Psoas muscle (tissue), 8 donors: ENCODE measurements at places on chromosomes 5 and 9. TPM values are rescaled to one million over a fixed set of nuclear protein-coding genes. Genes with fewer than 3 reads are reported as not detected.

NME5 gene
- 0.86 TPM for total RNA-seq

MYMK gene
- not detected for total RNA-seq

GHR gene
- total RNA-seq, result 32.1 TPM

PCDHA1 gene
- 0.10 TPM for total RNA-seq

PHYHD1 gene
- total RNA-seq, result 11.0 TPM

SLC34A1 gene
- not detected for total RNA-seq

DNA sequence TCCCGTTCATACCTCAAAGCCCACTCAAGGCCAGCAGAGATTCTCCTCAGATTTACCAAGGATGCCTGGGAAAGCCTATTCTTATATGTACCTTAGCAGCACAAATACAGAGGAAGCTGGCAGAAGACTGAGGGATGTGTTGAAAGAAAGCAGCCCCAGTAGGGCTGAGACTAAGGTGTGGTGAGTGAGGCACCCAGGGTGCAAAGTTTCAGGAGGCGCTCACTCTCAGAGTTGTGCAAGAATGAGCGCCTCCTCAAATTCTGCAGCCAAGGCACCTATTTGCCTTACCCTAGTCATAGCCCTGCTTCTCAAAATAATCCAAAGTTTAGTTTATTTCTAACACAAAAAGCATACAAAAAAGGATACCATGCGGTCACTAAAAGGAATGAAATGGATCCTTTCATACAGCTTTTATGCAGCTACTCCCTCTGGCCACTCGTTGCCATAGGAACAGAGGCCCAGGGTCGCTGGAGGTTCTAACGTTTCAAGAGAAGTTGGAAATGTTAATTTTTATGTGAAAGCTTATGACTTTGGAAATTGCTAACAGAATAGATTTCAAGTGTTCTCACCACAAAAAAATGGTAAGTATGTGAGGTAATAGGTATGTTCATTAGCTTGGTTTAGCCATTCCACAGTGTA lies 79.7 kb upstream of the SMIM23 start:
- H3K27me3 ChIP-seq, result no peaks in the 10 kb centered on the region
- H3K27ac ChIP-seq, result no peak overlapping the region
- H3K4me3 ChIP-seq, result no peak overlapping the region
- no peaks in the 10 kb centered on the region for H3K4me1 ChIP-seq

DNA sequence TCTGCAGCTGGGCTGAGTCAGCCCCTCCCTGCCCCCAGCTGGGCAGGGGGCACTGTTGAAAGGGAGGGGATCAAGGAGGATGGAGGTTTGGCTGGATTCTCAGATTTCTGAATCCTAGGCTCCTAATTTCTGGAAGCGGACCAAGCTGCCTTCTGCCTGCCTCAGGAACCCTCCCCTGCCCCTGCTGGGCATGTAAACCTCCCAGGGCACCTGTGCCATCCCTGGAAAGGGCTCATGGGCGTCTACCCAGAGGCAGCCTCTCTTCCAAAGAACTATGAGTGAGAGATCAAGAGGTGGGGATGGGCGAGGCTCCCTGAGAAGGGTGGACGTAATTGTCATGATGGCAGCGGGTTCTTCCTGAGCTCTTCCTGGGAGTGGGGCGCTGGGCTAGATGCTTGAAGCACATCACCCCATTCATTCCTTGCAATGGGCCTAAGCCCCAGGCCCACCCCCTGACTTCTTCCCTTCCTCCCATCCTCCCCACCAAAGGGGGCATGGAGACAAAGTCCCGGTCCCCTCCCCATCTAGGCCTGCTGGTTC lies 21.6 kb downstream of the CSF1R start:
- H3K27me3 ChIP-seq, result no peaks in the 10 kb centered on the region
- H3K4me1 ChIP-seq, result no peaks in the 10 kb centered on the region
- no peaks in the 10 kb centered on the region for H3K36me3 ChIP-seq
- no peak for DNase-seq
- no peak overlapping the region for H3K4me3 ChIP-seq

DNA sequence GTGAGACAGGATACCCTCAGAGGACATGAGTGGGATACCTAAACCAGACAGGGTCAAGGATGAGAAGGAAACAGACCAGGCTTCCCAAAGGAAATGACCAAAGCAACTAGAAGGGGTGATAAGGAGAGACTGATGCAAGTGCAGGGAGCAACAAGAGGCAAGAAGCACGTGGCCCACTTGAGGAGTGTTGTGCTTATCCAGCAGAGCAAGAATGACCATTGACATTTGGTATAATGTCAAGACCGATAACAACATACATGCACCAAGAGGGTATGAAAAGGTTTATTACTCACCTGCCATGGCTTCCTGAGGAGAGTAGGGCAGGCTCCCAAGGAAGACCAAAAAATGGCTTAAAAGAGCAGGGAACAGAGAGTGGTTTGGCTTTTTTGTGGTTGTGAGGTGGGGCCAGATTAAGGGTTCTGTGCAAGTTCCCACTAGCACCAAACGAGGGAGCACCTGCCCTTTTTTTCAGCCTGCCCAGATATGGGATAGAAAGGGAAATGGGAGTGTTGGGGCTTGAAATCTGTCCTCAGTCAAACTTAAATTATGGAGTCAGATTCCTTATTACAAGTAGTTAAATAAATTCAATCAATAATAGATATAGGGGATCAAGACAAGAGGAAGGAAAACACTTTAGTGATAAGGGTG lies 513.6 kb downstream of the RASEF start:
- H3K27ac ChIP-seq, result no peak overlapping the region
- H3K4me1 ChIP-seq, result no peaks in the 10 kb centered on the region
- DNase-seq, result no peak
- no peak overlapping the region for H3K4me3 ChIP-seq

DNA sequence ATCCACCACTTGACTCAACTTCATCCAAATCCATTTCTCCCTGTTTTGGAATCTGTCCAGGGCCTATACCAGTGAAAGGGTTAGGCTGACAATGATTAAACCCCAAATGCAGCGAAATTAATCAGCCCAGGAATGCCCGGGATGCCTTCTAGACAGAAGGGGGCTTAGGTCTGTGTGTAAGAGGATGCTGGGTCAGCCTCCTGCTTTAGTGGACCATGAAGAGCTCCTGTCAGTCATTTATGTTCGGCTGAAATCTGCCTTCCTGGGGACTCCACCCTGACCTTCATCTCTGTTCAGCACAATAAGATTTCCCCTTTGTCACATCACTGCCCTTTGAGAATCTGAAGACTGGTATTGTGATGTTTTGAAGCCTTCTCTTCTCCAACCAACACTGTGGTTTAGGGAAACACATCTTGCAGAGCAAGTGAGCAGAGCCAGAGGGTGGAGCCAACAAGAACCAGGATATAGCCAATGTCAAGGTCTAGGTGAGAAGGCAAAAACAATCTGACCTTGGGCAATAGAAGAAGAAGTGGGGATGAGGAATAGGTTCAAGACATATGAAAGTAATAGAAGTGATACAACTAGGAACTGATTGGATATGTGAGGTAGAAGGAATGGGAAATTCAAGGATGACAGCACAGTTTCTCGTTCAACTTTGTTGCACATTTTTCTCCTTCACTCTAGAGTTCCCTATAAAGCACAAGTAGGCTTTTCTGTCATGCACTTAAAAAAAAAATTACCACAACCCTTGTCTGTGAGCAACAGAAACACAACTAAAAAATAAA lies 234.4 kb downstream of the ARHGAP26 start:
- DNase-seq, result no peak
- peaks cover 28% of the 10 kb centered on the region for H3K4me1 ChIP-seq
- H3K36me3 ChIP-seq, result no peaks in the 10 kb centered on the region
- no peaks in the 10 kb centered on the region for H3K27me3 ChIP-seq
- H3K4me3 ChIP-seq, result no peak overlapping the region

DNA sequence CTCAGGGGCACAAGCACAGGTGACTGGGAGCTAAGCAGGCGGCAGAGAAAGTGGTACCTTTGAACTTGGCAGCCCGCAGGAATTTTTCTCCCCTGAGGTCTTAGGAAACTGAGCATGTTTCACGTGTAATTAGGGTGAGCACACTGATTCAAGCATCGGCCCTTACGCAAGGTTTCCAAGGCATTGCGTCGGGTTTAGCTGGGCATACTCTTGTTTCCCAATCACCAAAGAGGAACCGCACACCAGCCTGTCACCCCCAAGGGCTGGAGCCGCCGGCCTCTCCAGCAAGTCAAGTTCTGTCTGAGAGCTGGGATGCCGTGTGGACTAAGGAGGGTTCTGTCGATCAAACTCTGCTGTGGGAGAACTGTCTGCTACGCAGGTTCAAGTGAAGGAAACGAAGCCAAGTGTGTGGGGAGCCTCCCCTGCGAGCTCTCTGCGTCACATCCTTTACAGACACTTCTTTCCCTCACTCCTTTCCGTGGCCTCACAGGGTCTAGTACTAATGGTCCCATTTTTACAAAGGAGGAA lies 53.0 kb downstream of the ERGIC1 start:
- H3K4me1 ChIP-seq, result peaks cover 25% of the 10 kb centered on the region
- no peaks in the 10 kb centered on the region for H3K27me3 ChIP-seq

DNA sequence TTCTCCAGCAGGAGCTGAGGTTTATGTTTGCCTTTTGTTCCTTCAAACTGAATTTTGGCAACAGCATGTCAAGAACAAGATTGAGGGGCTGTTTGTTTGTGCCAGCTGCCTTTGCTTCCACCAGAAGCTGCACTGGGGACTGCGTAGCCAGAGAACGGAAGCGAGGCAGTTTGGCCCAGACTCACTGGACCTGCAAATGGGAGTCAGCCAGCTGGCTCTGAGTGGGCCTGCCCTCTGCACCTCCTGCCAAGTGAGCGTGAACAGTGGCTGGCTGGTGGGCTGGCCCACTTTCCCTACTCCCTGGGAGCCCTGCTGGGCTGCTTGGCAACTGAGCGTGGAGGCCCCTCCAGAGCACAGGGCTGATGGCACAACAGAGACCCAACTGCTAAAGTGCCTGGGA lies 111.6 kb downstream of the GALNT10 start:
- H3K36me3 ChIP-seq, result peaks cover 15% of the 10 kb centered on the region
- peaks cover 10% of the 10 kb centered on the region for H3K4me1 ChIP-seq
- peak; percentile 78 for DNase-seq
- no peak overlapping the region for H3K4me3 ChIP-seq

DNA sequence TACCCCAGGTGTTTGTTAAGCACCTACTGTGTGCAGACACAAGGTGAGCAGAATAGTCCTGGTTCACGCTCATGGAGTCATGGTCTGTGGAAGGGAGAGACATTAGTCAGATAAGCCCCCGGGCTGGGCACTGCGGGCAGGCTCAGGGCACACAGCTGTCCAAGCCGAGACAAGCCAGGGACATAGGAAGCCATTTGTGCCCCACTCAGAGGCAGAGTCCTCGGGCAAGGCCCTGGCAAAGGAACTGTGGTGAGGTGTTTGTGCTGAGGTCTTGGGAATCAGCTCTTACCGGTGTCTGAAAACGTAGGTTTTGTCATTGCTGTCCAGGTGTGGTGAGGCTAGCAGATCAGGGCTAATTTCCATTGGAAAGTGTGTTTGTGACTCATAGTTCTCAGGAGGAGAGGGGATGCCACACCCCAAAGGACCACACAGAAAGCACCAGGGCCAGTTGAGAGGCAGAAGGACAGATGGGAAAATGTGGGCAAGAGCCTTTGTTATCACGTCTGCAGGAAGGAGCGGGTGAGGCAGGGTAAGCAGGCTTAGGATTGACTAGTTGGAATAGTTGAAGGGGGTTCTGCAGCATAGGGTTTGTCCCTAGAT lies 46.1 kb upstream of the NEURL1B start:
- H3K4me1 ChIP-seq, result no peaks in the 10 kb centered on the region
- no peaks in the 10 kb centered on the region for H3K27me3 ChIP-seq
- no peak overlapping the region for H3K27ac ChIP-seq
- no peak for DNase-seq
- no peaks in the 10 kb centered on the region for H3K36me3 ChIP-seq
- no peak overlapping the region for H3K4me3 ChIP-seq

- H3K4me3 ChIP-seq, result no peak overlapping the region
- no peak for DNase-seq
- H3K27me3 ChIP-seq, result no peaks in the 10 kb centered on the region
- H3K27ac ChIP-seq, result no peak overlapping the region
- H3K4me1 ChIP-seq, result no peaks in the 10 kb centered on the region
Observed at GRCh38 chr5:17163221-17163620, 54.2 kb upstream of the BASP1 start.

DNA sequence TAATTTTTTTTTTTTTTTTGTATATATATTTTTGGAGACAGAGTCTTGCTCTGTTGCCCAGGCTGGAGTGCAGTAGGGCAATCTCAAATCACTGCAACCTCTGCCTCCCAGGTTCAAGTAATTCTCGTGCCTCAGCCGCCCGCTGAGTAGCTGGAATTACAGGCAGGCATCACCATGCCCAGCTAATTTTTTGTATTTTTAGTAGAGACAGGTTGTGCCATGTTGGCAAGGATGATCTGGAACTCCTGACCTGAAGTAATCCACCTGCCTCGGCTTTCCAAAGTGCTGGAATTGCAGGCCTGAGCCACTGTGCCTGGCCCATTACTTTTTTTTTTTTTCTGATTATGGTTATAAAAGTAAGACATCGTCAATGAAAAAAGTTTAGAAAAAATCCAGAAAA lies 84.0 kb upstream of the LMNB1 start:
- H3K36me3 ChIP-seq, result no peaks in the 10 kb centered on the region
- no peaks in the 10 kb centered on the region for H3K4me1 ChIP-seq
- H3K27ac ChIP-seq, result no peak overlapping the region
- H3K27me3 ChIP-seq, result no peaks in the 10 kb centered on the region

- H3K27ac ChIP-seq, result no peak overlapping the region
- H3K27me3 ChIP-seq, result peaks cover 2% of the 10 kb centered on the region
- H3K36me3 ChIP-seq, result no peaks in the 10 kb centered on the region
Observed at GRCh38 chr5:36055984-36056383, 10.7 kb downstream of the UGT3A2 start.

- H3K27ac ChIP-seq, result no peak overlapping the region
- no peak for DNase-seq
- H3K36me3 ChIP-seq, result no peaks in the 10 kb centered on the region
- no peak overlapping the region for H3K4me3 ChIP-seq
- H3K27me3 ChIP-seq, result no peaks in the 10 kb centered on the region
Observed at GRCh38 chr5:31783086-31783645, 144.2 kb downstream of the PDZD2 start.

- no peak overlapping the region for H3K4me3 ChIP-seq
- DNase-seq, result no peak
- no peak overlapping the region for H3K27ac ChIP-seq
- H3K36me3 ChIP-seq, result no peaks in the 10 kb centered on the region
- H3K27me3 ChIP-seq, result no peaks in the 10 kb centered on the region
Observed at GRCh38 chr9:119736491-119737454, 367.5 kb upstream of the BRINP1 start.

- H3K27me3 ChIP-seq, result no peaks in the 10 kb centered on the region
- H3K4me3 ChIP-seq, result peak overlapping the region; percentile 77
- peak overlapping the region; percentile 99 for H3K27ac ChIP-seq
Observed at GRCh38 chr5:91383956-91384300, 811 bp upstream of the ARRDC3 start.

DNA sequence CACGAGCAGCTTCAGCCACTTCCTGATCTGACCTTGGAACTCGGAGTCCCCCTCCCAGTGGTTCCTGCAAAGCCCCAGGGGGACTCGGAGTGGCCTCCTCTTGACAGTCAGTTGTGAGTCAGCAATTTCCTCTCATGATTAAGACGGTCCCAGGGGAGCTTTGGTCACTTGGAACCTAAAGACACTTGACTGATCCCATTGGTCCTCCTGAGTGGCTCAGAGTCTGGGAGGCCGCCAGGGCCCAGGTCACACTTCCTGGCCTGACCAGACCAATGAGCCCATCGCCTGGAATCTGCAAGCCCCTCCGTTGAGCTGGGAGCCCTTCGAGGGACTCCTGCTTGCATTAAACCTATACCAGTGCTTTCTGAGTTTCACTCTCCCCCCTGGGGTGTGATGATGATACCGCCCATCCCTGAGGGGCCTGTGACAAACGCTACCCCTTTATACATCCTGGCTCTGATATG lies 29.1 kb downstream of the TSPAN17 start:
- peaks cover 6% of the 10 kb centered on the region for H3K4me1 ChIP-seq
